ENCODE measurements at places on chromosomes 13 and 19.

DNA sequence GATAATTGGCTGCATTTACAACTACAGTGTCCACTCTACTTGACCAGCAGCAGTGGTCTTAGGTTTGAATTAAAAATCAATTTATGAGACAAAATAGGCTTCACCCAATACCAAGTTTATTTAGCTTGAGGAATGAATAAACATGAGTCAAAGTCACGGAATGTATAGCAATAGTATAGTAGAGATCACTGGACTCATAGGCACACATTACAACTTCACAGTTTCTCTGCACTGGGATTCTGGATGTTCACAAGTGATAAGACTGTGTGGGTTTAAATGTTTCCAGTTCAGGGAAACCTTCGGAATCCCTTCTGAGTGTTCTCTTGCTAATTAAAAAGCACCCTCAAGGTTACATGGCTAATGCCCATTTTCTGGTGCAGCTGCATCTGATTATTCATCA lies 1064.9 kb downstream of the SLITRK5 start:
- DNase-seq, result no peak

DNA sequence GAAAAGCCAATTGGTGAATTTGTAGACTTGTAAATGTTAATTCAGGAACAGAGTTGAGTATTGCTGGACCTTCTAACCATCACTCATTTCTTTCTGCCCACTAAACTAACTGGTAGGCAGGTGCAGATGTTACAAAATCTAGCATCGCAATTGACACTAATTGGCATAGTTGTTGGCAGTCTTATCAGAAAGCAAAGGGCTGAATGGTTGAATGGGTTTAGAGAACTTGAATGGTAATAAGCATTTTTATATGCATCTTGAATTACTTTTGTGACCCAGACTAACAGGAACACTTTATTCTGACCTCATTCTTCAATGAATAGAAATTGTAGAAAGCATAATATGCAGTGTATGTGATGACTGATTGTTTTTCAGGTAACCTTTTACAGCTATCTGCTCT lies 189.1 kb downstream of the GGACT start:
- DNase-seq, result no peak

DNA sequence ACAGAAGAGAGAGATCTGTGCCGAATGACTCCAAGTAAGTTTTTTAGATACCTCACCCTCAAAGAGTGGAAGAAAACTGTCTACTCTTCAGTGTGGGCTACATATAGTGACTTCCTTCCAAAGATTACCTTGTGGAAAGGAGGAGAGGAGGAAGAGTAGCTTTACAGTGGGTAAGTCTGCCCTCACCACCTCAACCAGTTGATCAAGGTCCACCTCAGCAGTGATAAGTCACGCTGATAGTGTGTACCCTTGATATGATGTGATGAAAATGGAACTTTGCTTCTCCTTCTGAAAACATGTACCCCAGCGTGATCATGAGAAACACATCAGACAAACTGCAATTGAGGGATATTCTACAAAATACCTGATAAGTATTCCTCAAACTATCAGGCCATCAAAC lies 20.6 kb downstream of the KLF5 start:
- no peak for DNase-seq

GRCh38 chr19:29320618-29321017 lies 107.7 kb upstream of the UQCRFS1 start:
- no peak for DNase-seq

- no peak for DNase-seq
Measured at GRCh38 chr13:63435667-63436324, 2020.1 kb upstream of the PCDH20 start.

- no peak for DNase-seq
Measured at GRCh38 chr19:3441089-3441985, 39.0 kb downstream of the SMIM24 start.

GRCh38 chr19:3057275-3057714 lies 5.0 kb downstream of the TLE5 start:
- no peak for DNase-seq

GRCh38 chr13:41007744-41008128 lies 11.4 kb downstream of the ELF1 start:
- no peak for DNase-seq

DNA sequence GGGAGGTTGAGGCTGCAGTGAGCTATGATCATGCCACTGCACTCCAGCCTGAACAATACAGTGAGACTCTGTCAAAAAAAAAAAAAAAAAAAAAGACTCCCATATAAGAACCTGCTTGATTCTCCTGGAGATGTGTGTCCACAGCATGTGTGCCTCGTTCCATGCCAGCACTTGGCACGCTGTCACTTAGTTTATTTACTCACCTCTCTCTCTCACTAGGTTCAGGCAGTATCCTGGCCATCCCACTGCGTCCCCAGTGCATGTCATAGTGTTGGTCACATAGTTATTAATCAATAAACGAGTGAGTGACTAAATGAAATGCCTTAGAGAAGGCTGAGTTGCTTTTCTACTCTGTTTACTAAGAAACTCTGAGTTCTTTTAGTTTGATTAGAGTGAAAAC lies 79.1 kb upstream of the GPR12 start:
- DNase-seq, result no peak

GRCh38 chr19:41411968-41412265 lies 14.3 kb downstream of the BCKDHA start:
- no peak for DNase-seq

DNA sequence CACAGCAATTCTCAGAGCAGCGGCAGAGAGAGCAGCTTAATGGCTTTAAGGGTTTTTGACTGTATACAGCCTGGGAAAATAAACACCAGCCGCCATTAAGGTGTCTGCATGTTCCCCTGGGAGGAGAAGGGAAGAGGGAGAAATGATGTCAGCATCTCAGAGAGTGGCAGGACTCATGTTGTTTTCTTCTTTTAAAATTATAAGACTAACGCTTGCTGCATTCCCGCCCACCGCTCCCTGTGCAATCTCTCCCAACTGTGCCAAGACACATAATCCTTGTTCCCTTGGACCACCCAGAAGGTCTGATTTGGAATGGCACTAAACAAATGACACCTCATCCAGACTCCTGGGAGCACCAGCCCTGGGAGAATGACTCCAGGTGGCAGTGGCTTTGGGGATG lies 27.7 kb upstream of the FAM216B start:
- DNase-seq, result no peak

DNA sequence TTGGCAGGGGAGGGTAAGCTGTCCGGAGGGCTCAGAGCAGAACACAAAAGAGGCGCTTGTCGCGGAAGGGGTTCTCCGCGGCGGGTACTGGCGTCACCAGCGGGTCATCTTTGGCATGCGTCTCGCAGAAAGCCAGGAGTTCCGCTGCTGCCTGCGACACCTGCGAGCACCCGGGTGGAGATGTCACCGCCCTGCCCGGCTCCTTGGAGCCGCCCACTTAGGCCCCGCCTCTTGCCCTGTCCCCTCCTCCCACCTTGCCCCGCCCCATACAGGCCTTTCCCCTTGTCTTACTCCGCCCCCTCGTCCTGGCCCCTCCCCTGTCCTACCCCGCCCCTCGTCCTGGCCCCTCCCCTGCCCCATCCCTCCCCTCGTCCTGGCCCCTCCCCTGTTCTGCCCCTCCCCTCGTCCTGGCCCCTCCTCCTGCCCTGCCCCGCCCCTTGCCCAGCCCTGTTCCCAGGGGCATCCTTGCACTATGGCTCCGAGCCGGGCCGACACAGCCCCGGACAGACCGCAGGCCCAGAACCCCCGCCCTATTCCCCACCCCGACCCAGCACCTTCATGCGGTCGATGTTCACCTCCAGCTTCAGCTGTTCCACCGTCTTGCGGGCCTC lies 1.9 kb downstream of the GNG8 start:
- no peak for DNase-seq

DNA sequence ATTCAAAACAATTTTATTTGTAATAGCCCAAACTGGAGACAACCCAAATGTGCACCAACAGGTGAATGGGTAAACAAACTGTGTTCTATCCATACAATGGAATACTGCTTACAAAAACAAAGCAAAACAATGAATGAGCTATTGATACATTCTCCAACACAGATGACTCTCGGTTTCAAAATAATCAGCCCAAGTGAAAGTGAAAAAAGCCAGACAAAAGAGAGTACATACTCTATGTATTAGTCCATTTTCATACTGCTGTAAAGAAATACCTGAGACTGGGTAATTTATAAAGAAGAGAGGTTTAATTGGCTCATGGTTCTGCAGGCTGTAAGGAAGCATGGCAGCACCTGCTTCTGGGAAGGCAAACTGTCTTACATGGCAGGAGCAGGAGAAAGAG lies 65.2 kb upstream of the LRCH1 start:
- no peak for DNase-seq

- no peak for DNase-seq
Measured at GRCh38 chr19:10553943-10554381, 10.3 kb downstream of the ATG4D start.

DNA sequence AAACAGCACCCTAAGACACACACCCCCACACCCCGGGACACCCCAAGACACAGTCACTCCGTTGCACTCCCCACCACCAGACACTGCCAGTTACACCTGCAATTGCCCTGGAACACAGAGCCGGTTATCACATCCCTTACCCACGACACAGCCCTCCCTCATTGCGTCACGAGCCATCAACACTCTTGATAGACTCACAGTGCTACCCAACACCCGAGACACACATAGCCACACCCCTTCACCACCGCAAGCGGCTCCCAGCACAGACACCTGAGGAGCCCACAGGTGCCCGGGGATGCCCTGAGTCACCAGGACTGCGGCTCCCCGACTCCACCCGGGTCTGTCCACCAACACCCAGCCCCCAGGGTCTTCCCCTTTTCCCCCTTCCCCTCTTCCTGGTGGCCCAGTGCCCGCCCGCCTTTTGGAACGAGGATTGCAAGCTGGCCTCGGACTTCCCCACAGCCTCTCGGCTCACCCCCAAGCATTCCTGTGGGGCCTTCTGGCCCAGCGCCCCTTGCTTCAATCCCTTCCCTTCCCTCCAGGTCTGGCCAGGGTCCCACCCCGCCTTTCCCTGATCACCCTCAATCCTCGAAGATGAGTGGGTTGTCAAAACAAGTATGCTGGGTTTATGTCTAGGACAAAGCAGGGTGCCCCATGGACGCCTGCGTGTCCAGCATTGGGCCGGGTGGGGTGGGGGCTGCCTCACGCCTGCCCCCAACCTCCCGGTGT lies 1.7 kb upstream of the PTGER1 start:
- DNase-seq, result no peak

- no peak for DNase-seq
Measured at GRCh38 chr19:1223018-1223855, 14.6 kb downstream of the CBARP start.

GRCh38 chr13:112968380-112968909 lies 569 bp upstream of the MCF2L start:
- DNase-seq, result no peak

- no peak for DNase-seq
Measured at GRCh38 chr13:59088716-59089115, 1075.0 kb downstream of the DIAPH3 start.

DNA sequence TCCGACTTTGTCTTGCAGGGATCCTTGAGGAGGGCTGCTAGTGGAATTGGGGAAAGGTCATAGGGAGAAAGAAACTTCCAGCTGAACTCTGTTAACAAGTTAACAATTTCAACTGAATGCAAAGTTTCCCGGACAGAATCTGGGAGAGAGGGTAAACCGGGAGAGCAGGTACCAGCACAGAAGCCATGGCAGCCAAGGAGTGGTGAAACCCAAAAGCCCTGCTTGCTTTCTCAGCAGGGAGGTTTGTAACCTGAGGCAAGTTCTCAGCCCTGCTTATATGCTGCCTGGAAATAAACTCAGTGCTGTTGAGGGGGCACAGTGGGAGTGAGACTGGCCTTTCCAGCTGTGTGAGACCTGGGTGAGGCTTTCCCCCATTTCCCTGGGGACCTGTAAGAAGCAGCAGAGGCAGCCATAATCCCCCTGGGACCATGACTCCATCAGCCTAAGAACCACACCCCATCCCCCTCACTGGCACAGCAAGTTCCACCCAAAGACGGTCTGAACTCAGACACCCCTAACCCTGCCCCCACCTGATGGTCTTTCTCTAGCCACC lies 84.0 kb downstream of the SUCLA2 start:
- no peak for DNase-seq

- DNase-seq, result no peak
Measured at GRCh38 chr19:24078680-24079079, 8.3 kb upstream of the ZNF254 start.

- no peak for DNase-seq
Measured at GRCh38 chr13:50691681-50692263, 151.7 kb downstream of the DLEU7 start.

GRCh38 chr13:37138926-37139325 lies 33.5 kb upstream of the CSNK1A1L start:
- DNase-seq, result no peak

DNA sequence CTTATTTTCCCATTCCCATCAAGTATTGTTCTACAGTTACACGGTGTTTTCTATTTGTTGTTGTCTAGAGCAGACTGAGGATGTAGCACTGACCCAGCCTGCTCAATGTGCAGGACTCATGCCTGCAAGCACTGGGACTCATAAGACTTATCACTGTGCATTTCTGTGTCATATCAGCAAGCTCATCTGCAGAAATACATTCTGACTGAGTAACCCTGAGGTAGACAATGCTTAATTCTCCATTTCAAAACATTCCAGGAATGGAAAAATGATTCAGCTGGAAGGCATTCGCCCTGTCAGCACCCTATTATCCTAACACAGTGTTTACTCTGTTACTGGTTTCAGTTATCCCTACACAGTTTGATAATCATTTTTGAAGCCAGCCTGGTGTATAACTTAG lies 2506.4 kb downstream of the PCDH9 start:
- no peak for DNase-seq

GRCh38 chr19:47284324-47284899 lies 9.7 kb downstream of the INAFM1 start:
- no peak for DNase-seq

GRCh38 chr13:46761866-46762265 lies 35.1 kb downstream of the ESD start:
- DNase-seq, result no peak

- DNase-seq, result no peak
Measured at GRCh38 chr13:31909864-31910551, 121.6 kb upstream of the FRY start.

GRCh38 chr19:47243776-47244547 lies 12.4 kb upstream of the CCDC9 start:
- peak; percentile 94 for DNase-seq

DNA sequence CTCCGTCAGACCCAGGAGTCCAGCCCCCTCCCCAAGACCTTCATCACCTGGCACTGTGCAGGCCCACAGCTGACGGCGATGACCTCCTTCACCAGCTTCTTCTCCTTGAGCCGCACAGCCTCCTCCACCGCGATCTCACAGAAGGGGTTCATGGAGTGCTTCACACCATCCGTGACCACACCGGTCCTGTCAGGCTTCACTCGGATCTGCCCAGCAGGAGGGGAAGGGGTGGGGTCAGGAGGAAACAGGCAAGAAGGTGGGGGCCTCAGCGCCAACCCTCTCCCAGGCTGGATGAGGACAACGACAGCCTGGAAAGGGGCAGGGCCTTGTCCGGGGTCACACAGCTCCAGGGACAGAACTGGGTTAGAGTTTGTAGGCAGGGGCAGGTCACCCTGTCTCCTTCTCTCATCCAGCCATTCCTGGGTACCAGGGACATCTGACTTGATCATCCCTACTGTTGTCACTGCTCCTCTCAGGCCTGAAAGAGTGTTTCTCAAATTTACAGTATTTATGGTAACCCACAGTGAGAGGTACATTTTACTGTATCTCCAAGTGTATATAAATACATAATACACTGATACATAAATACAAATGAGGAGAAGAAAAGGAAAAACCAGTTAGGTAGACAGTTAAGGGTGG lies 12.0 kb downstream of the ETFB start:
- no peak for DNase-seq
